ENCODE measurements at places on chromosomes 7 and 10.

DNA sequence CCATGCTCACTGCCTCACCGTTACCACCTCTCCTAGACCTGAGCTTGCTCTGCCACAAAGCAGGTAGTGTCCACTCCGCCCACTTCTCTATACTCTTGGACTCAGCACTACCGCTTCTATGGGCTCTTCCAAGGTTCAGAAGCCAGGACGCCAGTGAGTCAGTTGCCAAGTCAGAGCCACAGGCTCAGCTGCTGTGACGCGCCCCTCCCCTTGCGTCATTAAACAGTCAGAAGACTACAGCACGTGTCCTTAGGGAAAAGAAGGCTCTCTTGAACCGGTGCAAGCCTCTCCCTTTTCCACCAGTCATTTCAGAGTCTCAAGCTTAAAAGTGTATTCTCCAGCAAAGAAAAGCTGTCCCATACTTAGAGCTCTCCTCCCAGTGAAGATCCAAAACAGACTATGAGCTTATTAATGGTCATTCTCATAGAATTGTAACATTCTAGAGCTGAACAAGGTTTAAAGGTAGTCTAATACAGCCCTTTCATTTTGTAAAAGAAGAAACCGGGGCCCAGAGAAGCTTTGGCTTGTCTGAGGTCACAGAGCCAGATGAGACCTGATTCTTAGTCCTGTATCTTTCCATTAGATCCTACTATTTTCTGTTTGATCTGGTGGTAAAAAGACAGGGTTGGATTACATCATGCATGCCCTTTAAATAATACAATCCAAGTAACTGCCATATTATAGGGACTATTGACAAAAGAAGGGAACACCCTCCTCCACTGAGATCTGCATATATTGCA is 40.9 kb upstream of the MET start:
- no peak for DNase-seq

- no peak for DNase-seq
Observed at GRCh38 chr7:55983537-55983936, 19.2 kb downstream of the NIPSNAP2 start.

DNA sequence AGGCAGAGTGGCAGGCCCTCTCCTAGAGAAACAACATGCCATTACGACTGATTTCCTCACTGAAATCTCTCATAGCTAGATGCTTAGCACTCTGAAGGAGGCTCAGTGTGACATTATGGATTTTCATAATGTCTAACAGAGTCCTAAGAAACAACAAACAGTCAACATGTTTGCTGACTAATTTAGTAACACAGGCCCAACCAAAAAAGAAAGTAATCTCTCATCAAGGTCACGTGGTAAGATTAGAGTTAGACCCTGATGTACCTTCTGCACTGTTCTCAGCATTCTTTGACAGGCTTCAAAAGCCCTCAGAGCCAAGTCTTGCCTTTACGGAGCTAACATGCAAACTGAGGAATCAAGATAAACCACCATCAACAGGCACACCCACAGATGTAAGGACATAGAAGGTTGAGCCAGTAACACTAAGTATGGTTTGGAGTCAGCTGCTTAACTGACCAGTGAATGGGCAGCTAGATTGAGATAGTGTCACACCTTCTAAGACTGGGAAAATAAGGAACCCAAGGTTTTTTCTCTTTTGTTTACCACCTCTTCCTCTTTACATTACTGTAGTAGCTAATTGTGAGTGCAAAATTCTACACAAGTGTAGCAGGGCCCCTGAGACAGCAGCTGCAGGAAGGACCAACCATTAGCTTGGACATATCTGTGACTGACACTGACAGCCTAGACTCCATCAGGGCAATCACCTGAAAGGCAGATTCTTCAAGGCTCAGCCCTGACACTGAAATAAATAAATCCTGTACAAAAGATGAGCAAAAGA is 15.3 kb upstream of the KCNIP2 start:
- no peak for DNase-seq

DNA sequence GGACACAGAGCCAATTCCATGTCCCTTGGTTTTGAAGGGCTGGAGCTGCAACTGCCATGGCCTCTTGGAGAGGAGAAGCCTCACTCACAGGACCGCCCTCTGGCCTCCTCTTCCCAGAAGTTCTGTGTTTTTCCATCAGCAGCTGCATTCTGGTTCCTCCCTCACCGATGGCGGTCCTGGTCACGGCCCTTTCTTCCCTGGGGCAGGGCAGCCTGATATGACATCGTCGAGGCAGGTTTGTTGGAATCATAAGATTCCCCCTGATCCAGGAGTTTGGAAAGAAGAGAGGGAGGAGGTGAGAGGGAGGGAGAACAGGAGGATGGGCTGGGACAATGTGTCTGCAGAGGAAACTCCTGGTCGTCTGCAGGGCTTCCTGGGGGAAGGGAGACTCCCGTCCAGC is 82.7 kb upstream of the PDZD8 start:
- DNase-seq = no peak

GRCh38 chr7:72503644-72504043 is 91.5 kb upstream of the CALN1 start:
- DNase-seq = no peak

DNA sequence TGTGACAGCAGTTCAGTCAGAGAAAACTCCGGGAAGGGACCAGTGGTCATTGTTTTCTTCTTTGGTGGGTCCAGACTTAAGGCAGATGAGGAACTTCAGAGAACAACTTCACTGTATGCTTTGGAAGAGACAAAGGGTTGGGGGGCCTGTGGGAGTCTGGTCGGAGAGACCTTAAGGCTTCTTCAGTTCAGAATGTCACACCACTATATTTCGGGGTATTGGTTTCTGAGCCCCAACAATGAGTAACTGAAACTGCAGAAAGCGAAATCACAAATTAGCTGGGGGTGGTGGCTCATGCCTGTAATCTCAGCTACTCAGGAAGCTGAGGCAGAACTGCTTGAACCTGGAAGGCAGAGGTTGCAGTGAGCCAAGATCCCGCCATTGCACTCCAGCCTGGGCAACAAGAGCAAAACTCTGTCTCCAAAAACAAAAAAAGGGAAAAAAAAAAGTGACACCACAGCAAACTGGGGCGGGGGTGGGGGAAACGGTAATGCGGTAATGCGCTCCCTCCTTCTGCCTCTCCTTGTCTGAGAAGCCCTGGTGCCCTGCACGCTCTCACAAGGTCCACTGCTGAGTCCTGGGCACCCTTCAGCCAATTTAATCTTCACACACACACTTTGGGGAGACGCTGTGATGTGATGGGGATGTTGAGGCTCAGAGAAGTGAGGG is 2.2 kb upstream of the ADIRF start:
- no peak for DNase-seq

GRCh38 chr10:123666318-123667236 is at the start of gene GPR26:
Gene GPR26 (plus strand): TSS chr10:123666355. CDS start chr10:123666408, 53 bp downstream.
- DNase-seq = no peak

DNA sequence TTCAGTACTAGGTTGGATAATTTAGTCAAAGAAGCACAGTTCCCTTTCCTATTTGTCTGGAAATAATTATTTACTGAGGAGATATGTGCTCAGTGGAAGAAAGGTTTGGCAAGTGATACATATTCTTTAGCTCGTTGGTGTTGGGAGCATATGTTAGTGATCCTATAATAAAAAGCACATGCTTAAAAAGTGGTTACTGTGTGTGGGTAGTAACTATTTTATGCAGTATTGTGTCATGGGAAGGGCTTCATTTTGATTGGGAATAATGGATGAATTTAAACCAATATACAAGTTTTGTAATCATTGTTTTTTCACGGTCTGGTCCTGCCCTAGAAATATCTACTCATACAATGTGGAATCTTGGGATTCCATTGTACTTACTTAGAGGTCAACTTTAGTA is 188.7 kb upstream of the PPP1R3A start:
- no peak for DNase-seq

- no peak for DNase-seq
Observed at GRCh38 chr7:151700586-151701165, 176.2 kb downstream of the PRKAG2 start.

- DNase-seq = no peak
Observed at GRCh38 chr7:8823486-8823885, 390.1 kb downstream of the NXPH1 start.

DNA sequence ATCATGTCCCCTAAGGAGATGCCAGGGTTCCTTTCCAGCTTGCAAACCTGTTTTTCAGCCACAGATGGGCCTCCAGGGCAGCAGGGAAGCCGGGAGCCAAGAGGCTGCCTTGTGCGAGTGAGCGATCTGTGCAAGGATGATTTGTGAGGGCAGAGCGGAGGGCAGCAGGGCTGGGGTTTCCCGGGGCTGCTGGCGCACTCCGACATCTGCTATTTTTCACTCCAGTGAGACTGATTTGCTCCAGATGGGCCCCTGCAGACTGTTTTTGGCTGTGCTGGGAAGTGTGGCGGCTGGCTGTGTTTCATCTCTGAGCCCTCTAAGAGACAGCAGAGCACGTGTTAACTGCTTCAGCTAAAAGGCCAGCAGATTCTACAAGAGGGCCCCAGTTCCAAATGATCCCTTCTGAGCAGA is 466.2 kb downstream of the TYW1 start:
- DNase-seq = no peak

GRCh38 chr10:124693396-124693795 is 50.8 kb downstream of the FAM53B start:
- no peak for DNase-seq

DNA sequence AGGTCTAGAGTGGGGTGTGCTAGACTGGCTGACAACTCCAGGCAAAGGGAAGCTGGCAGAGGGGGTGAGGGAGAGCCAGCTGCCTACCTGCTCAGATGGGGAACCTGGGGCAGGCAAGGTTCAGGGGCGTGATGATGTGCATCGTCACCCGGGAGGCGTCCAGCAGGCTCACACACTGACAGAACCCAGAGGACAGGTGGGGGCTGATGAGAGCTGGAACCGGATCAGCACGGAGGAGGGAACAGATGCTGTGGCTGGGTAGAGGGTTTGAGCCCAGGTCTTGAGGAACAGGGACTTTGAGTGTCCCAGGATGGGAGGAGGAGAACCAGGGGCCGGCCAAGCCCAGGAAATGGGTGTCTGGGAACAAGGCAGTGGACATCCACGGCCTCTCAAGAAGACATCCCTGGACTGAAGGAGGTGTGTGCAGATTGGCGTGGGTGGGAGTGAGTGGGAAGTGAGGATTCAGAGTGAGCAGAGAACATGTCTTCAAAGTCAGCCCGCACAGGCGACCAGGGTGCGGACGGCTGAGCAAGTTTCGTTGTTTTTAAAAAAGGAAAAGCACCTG is 3.9 kb downstream of the RASGEF1A start:
- DNase-seq = no peak

DNA sequence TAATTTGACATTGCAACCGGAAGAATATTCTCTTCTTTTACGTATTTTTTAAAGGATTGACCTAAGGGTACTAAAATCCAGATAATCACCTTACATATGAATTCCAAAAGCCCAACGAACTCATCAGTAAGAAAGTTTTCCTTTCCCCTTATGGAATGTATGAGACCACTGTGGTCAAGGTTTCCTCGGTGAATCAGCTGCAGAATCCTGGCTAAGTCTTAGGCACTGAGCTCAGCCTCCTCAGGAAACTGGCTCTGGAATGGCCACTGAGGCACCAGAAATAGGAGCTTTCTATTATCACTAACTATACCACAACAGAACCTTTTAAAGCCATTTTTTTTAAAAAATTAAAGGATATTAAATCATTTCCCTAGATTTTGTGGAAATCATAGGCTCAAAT is 21.0 kb downstream of the SVIL start:
- DNase-seq = no peak

- peak; percentile 30 for DNase-seq
Observed at GRCh38 chr10:86711513-86712316, 43.4 kb downstream of the LDB3 start.
